ENCODE measurements at places on chromosomes 1 and 21. TPM values are rescaled to one million over a fixed set of nuclear protein-coding genes. Genes with fewer than 3 reads are reported as not detected.

KRTAP13-2 gene
- total RNA-seq: not detected

AADACL4 gene
- total RNA-seq: not detected

HES3 gene
- total RNA-seq: not detected

B3GALT2 gene
- total RNA-seq: 0.92 TPM

TMIGD3 gene
- not detected for total RNA-seq

WNT4 gene
- not detected for total RNA-seq

NDUFS5 gene
- 330 TPM for total RNA-seq

ADGRL4 gene
- total RNA-seq: 34.7 TPM

MFAP2 gene
- total RNA-seq: 39.9 TPM

WNT9A gene
- 1.3 TPM for total RNA-seq

BATF3 gene
- total RNA-seq: 3.4 TPM

C1orf232 gene
- total RNA-seq: not detected

APOBEC4 gene
- total RNA-seq: not detected

RPTN gene
- total RNA-seq: not detected

BCAR3 gene
- total RNA-seq: 52.3 TPM

VANGL2 gene
- total RNA-seq: 0.46 TPM

HTR1D gene
- not detected for total RNA-seq

OR6N1 gene
- not detected for total RNA-seq

TSPEAR gene
- total RNA-seq: not detected

LAPTM5 gene
- total RNA-seq: 0.26 TPM

SPRR1A gene
- total RNA-seq: not detected

VASH2 gene
- total RNA-seq: 0.26 TPM

NUDC gene
- total RNA-seq: 23.6 TPM

All from smooth muscle cell of the pulmonary artery (primary cell).